ENCODE measurements at places on chromosomes 3 and 15.

DNA sequence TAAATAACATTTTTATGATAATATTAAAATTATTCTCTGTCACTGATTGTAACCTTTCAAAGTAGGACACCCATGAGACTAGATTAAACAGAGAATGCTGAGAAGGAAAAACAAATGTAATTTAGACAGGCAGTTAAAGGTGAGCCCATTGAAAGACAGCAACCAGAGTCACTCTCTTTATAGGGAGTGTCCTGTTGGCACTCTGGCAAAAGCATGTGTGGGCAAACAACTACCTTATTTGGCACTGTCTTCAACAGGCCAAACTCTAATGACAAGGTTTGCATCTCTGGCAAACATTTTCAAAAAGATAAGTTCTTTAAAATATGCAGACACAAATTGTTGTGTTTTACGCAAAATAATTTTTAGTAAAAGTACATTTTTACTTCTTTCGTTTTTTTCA, 29.8 kb downstream of the NFKBIZ start:
- no peak for DNase-seq

GRCh38 chr3:35900079-35900478, 260.8 kb downstream of the ARPP21 start:
- no peak for DNase-seq

- DNase-seq, result no peak
These were observed 542.3 kb downstream of the EDEM1 start for GRCh38 chr3:5729852-5730251.

DNA sequence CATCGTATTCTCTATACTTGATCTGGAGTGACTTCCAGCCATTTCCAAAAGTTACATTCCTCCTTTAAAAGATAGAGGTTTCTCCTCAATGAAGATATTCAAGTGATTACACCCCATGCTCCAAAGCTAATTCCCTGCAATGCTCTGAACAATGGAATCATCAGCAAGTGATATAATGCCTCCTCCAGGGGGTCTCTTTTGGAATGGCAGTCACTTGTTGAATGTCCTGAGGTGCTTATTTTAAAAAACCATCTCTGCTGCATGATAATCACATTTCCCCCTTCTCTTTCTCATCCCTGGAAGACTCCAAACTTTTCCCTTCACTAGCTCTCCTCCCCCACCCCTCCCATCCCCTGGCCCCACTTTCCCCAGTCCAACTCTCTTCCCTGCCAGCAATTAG, 2.6 kb downstream of the LHFPL4 start:
- no peak for DNase-seq

GRCh38 chr15:72237029-72237852, 6.3 kb upstream of the PKM start:
- no peak for DNase-seq

GRCh38 chr3:94619643-94620042, 556.8 kb downstream of the NSUN3 start:
- DNase-seq, result no peak

DNA sequence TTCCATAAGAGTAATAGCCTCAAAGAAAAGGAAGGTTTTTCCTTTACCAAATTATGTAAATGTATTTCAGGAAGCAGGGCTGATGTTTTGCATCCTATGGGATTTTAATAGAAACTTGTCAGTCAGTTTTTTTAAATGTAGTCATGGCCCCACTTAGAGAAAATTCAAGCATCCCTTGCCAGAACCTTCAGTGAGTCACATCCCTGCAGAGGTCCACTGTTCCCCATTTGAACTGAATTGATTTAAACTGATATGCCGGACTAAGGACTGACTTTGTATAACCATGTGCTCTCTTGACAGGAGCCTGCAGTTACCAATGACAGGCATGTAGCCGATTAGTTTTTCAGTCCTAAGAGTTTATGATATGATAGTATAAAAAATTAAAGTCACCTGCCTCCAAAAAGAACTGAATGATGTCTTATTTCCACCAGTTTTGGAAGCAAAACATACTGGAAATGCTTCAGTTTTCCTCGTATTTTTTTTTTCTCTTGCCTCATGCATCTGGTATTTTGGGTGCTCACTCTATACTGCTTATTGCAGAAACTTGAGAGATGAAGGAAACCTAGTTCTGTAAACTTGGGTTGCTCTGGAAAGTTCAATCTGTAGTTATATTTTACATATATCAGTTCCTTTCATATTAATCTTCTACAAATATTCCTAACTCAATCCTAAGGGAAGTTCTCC, 30.7 kb downstream of the LRTM1 start:
- DNase-seq, result no peak

DNA sequence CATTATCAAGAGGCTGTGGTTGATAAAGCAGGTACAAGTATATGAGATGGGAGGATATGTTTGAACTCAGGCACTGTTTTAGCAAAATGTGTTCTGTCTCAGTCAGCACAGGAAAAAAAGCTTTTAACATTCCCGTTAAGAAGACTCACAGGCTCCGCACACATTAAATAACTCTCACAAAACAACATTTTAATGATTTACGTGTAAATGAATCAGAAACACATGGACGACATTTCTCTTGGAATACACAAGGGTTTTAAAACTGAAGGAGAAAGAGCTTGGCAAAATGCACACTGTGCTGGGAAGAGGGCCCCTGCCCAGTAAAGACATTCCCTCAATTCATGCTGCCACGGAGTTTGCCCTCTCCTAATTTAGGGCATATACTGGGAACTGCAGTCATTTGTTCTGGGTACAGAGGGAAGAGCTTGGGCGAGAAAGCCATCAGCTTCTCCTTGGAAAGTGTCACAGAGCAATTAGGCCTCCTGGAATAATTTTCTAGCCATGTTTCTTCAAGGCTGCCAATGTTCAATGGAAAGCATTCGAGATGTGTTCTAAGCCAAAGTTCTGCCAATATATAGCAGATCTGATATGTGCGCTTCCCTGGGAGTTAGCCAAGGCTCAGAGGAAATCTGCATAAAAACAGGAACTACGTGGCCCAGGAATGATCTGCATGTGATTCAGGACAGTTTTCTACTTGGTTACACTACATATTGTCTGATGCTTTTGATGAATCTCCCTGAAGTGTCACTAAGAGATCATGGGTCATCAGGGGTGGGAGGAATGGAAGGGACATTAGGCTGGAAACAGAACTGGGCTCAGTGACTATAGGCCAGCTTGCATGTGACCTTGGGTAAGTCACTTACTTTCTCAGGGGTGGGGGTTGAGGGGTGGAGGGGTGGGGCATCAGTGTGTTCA, 2.2 kb upstream of the MASP1 start:
- DNase-seq, result no peak

DNA sequence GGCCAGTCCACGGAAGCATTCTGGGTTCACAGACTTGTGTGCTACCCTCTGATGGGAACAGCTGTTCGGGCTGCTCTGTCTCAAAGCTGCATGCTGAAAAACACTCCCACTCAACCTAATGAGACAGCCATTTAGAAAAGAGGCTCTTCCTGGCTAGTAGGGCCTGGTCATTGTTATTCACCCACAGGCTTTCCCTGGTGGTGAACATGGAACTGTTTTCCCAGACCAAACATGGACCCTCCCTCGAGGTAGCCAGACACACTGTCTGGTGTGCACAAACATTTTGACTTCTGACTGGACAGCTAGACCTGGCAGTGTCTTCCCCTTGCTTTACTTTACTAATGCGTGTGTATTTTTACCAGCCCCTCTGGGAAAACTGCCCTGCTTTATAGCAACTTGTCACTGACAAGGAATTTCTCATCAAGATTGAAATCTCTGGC, 39.0 kb downstream of the MECOM start:
- no peak for DNase-seq

GRCh38 chr15:62105266-62105665, 38.5 kb downstream of the C2CD4A start:
- DNase-seq, result no peak

DNA sequence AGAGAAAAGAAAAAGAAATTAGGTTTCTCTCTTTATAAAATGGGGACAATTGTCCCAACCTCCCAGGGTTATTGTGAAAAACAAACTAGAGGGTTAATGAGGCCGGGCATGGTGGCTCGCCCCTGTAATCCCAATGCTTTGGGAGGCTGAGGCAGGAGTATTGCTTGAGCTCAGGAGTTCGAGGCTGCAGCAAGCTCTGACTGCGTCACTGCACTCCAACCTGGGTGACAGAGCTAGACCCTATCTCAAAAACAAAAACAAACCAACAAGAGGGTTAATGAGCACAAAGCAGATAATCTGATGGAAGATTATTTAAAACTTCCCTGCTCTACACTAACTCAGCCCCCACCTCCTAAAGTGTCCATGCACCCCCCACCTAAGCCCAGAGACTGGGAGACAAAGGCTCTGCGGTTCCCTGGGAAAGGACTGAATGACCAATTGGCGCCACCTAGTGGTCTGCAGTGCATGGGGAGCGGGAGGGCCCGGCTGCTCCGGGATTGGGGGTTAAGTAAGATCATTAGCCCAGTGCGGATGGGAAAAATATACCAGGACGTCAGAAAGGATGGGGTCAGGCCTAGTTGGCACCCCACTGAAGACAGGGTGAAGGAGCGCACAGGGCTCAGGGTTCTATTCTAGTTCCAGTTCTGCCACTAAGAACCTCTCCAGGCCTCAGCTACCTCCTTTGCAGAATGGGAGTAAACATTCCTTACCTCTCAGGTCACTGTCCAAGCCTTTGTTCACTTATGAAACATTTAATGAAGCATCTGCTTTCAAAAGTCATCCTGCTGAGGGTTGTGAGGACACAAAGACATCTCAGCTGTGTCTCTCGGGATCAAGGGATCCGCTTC, 15.6 kb downstream of the PIF1 start:
- peak; percentile 25 for DNase-seq

DNA sequence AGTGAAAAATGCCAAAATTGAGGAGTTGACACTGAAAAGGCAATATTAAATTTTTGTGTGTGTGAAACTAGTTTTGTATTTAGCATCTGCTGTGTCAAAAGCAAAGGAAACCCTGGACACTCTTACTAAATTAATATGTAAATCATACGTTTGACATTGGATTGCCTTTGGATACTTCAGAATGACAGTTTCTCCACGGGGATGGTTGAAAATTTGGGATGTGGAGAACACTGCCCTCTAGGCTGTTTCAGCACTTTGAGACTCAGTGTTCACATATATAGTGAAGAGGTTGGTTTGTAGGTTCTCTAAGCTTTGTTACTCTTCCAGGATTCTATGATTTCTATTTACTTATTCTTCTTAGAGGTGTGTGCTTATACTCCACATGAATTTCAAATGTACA, 3.0 kb downstream of the ROBO2 start:
- DNase-seq, result no peak

GRCh38 chr3:12686096-12686495, 22.2 kb upstream of the RAF1 start:
- no peak for DNase-seq

DNA sequence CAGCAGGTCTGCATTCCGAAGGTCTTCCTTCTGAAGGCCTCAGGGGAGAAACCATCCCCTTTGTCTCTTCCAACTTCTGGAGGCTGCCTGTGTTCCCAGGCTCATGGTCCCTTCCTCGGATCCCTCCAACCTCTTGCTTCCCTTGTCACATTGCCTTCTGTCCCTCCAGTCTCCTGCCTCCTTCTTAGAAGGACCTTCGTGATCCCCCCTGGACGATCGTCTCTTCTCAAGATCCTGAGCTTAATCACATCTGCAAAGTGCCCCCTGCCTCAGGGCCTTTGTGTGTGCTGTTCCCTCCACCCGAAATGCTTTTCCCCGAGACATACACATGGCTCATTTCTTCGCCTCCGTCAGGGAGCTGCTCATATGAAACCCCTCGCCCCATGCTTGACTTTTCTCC, 505.8 kb downstream of the SHQ1 start:
- DNase-seq, result no peak

GRCh38 chr3:14428087-14429033, 26.0 kb downstream of the SLC6A6 start:
- no peak for DNase-seq

DNA sequence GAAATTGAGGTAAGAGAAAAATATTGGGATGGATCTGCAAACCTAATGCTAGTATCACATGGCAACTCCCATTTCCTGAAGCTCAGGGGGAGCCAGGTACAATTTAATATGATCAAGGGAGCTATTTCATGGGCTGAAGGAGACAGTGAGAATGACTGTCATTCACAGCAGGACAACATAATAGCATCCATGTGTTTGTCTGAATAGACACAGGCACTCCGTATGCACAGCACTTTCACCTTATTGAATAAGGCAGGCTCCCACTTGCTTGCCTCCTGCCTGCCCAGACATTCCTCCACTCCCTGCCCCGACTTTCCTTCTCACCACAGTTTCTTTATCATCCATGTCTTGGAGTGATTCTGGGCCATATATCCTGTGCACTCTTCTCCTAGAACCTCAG, 156.6 kb upstream of the SLC24A5 start:
- no peak for DNase-seq

GRCh38 chr15:65362491-65362890, 15.3 kb downstream of the IGDCC3 start:
- DNase-seq, result no peak

GRCh38 chr15:100336061-100336460, 5.7 kb downstream of the ADAMTS17 start:
- no peak for DNase-seq

GRCh38 chr3:42699511-42699971, 3.1 kb downstream of the HHATL start:
- no peak for DNase-seq

GRCh38 chr3:187848401-187848800, 103.1 kb upstream of the BCL6 start:
- DNase-seq, result no peak

DNA sequence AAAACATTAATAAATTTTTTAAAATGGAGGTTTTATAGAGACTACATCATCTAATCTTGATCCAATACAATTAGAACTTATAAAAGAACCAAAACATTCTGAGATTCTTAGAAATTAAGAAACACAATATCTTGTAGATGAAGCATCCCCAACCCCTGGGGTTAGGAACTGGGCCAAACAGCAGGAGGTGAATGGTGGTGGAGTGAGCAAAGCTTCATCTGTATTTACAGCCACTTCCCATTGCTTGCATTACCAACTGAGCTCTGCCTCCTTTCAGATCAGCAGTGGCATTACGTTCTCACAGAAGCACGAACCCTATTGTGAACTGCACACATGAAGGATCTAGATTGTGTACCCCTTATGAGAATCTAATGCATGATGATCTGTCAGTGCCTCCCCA, 36.3 kb downstream of the KNL1 start:
- no peak for DNase-seq

DNA sequence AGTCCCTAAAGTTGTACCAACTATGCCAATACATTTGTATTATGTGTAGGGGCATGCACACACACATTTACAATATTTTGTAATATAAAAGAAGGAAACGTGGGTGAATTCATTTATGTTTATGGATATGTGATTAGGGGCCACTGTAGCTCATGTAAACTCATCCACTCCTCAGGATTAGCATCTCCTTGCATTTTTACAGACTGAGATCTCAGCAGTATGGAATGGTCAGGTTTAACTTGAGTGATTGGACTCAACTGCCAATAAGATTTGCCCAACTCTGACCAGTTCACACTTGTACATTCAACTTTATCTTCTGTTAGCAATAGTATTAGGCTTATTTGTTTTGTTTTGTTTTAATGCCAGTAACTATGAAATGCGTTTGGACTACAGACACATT, 36.5 kb downstream of the PSMD6 start:
- DNase-seq, result no peak

DNA sequence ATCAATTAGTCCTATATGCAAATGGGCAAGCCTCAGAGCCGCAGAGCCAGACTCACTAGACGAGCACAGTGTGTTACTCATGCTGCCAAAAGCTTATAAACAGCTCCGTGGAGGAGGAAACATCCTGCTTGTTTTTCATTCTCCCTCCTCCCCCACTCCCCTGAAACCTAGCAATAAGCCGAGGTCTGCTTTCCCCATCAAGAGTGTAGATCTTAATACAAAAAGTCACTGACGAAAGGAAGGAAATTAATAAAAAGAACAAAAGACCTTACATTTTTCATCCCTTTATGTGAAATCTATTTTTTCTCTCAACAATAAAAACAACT, 88.5 kb downstream of the XXYLT1 start:
- no peak for DNase-seq
